ENCODE measurements at places on chromosomes 6 and 20.

- DNase-seq = no peak
Measured at GRCh38 chr6:15461127-15461944, 201.5 kb downstream of the DTNBP1 start.

DNA sequence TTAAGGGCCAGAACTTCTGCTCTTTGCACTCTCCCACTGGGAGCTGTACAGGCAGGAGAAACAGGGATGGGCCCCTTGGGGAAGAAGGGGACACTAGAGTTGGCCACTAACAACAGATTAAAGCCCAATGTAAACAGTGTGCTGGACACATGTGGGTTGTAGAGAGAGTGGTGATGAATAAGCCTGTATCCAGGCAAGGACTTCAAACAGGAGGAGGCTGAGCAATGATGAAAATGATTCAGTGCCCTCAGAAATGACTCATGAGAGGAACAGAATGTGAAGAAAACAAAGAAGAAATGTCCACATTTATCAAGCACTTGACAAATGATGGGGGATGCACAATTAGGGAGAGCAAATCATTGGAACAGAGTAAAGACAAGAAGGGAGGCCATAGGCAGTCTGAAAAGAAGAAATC lies 242.3 kb downstream of the TBX18 start:
- DNase-seq = no peak

DNA sequence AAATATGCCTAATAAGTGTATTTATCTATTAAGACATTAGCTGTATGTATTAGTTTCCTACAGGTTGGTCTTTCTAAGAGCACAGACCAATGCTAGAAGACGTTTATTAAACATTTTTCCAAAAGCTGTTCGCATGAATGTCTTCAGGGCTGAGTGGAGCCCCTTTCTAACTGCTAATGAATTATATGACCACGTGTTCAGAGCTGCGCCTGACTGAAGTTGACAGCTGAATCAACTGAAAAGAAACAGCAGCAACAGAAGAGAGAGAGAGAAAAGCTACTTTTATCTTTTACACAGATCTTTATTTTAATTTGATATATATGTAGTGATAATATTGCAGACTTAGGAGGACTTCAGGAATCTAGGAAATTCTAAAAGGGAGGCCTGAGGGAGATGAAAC lies 75.2 kb upstream of the ARID1B start:
- DNase-seq = no peak

DNA sequence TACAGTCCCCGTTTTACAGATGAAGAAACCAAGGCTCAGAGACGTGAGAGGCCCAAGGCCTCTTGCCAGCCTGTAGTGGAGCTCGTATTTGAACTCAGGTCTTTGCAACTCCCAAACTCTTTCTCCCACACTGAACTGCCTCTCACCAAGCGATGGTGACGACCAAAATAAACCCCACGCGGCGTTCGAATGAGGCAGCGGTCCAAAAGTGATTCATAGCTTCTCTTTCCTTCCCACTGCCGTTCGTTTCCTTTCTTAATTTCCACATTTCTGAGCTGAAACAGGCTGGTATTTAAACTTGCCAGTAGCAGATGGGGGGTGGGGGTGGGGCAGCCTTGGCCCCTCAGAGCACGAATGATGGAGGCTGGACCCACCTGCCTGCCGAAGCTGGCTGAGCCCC lies 252.9 kb upstream of the KCNG1 start:
- DNase-seq = no peak

DNA sequence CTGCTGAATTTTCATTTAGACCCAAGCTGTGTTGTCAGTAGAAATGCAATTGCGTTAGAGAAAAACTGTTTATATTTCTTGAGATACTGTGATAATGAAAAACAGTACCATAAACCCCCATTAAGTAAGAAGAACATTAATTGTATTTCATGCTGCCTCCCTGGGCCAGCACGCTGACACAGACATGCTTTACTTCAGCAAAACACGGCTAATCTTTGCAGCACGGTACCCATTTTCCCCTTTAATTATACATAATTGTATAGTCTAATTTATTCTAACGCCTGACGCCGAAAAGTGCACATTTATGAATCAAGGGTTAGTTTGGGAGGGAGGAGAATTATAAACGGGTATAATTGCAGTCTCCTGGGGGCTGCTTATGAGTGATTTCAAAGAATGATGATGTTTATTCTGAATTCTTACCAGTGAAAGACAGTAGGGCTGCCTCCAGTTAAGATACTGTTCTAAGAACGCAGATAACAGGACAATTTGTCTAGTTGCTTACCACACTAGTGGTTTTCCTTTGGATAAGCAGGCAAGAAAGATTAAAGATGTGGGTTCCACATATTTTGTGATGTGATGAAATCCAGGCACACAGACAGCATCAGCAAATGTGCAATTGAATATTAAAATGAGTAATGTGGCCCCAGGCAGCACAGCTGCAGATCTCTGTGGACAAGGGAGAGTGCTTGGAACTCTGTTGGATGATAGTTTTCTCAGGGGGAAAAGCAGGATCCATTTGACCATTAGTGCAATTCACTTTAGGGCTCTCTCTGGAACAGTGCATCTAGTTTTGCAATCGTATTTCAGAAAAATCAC lies 4.7 kb upstream of the SULF2 start:
- no peak for DNase-seq

DNA sequence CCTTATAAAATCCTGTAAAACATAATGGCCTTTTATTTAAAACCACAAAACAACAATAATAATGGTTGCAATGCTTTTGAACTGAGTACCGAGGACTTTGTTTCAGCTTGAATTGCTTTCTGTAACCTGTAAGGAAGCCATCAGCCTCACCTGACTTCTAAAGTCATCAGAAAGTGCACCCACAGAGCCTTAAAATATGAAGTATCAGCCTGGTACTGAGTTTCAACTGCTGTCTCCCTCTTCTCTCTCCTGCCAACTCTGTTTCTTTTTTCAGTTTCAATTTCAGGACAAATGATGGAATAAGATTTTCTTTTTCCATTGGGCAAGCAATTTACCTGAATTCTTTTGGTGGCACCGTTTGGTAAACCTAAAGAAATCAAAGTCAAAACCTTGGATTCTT lies 119.4 kb downstream of the PHACTR1 start:
- no peak for DNase-seq

- DNase-seq = no peak
Measured at GRCh38 chr6:155959898-155960495, 504.4 kb upstream of the NOX3 start.

DNA sequence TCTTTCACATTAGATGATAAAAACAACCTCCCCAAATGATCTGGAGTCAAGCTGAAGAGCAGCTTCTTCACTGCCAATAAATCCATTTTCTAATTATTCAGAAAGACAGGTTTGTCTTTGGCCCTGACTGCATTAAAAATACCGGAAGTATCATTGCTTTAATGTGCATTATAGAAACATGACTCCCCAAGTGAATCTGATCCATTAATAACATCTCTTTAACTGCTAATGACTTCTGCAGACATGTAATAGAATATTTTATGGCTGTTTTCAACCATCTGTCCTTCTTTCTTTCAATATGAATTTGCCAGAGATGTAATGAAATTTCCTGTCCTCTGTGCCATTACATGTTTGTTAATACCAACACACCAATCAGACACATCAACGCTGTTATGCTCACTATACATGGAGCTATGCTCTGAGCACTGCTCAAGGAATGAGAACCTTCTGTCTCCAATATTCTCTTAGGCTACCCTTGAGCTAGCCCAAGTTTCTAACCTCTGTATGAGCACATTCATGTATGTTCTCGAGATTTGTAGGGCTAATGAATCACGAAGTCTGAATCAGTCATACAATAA lies 87.8 kb downstream of the LYRM4 start:
- no peak for DNase-seq

DNA sequence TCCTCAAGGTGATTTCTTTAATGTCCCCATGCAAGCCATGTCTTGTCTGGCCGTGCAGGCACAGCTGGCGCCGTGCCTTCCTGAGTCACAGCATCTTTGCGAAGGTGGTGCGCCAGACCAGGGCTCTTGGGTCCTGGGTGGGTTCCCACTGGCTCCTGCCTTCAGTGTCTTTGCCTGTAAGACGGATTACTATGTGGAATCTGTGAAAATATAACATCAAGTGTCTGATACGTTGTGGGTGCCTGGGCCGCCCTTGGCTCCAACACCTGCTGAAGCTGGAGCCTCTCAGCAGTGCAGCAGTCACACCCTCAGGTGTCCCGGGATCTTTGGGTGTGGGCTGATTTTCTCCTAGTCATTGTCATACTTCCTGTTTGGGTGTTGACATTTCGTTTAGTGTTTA lies 3.2 kb downstream of the OSBPL2 start:
- DNase-seq = no peak

DNA sequence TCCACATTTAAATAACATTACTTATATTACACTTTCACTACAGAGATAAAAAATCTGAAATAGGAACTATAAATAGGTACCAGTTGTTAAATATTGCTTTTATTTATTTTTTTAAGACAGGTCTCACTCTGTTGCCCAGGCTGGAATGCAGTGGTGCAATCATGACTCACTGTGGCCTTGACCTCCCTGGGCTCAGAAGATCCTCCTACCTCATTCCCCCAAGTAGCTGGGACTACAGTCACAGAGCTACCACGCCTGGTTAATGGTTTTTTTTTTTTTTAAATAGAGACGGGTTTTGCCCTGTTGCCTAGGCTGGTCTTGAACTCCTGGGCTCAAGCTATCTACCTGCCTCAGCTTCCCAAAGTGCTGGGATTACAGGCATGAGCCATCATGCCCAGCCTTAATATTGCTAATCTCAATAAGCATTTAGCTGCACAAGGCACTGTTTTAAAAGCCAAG lies 17.3 kb downstream of the EEF1E1 start:
- DNase-seq = no peak

DNA sequence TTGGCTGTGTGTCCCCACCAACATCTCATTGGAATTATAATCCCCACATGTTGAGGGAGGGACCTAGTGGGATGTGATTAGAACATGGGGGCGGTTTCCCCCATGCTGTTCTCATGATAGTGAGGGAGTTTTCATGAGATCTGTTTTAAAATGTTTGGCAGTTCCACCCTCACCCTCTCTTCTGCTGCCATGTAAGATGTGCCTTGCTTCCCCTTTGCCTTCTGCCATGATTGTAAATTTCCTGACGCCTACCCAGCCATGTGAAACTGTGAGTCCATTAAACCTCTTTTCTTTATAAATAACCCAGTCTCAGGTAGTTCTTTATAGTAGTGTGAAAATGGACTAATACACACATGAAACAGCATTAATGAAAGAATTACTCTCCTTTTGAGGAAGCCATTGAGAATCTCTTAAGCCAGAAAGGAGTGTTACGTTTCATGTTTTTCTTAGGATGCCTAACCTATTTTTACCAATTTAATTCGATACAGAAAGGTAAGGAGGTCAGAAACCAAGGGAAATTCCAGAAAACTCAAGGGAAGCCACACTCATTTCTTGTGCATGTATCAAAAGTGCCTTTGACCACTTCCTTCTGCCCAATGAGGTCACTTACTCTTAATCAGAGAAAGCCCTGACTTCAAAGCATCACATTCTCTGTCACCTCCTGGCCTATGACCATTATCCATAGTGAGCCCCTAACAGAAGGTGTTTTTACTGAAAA lies 24.7 kb upstream of the HINT3 start:
- peak; percentile 19 for DNase-seq

- DNase-seq = peak; percentile 52
Measured at GRCh38 chr6:99746261-99746895, 139.7 kb downstream of the PRDM13 start.

DNA sequence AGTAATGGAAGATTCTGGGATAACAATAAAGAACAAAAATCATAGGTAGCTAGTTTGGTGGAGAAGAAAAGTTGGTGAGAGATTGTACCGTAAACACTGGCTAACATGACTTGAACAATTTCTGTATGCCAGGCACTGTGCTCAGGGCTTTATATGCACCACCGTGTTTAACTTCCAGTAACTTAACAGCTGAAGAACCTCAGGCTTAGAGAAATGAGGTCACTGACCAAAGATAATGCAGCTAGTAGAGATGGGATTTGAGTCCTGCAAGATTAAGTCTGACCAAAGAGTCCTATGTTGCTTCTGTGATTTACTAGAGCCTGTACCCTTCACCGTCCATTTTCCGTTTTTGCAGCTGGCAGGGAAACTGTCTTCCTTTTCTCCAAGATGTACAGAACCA lies 2.7 kb downstream of the CSTF1 start:
- DNase-seq = no peak

DNA sequence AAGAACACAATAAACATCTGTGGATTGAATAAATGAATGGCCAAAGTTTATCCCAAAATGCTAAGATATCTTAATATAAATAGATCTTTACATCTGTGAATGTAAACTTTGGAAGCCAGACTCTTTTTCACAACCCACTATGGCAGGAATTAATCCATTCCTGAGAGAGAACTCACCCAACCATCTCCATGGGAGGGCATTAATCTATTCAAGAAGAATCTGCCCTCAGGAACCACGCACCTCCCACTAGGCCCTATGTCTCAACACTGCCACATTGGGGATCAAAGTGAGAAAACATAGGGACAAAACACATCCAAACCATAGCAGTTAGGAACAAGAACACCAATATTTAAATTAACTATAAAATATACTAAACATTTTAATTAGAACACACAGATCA lies 3.4 kb downstream of the UBE3D start:
- DNase-seq = no peak

DNA sequence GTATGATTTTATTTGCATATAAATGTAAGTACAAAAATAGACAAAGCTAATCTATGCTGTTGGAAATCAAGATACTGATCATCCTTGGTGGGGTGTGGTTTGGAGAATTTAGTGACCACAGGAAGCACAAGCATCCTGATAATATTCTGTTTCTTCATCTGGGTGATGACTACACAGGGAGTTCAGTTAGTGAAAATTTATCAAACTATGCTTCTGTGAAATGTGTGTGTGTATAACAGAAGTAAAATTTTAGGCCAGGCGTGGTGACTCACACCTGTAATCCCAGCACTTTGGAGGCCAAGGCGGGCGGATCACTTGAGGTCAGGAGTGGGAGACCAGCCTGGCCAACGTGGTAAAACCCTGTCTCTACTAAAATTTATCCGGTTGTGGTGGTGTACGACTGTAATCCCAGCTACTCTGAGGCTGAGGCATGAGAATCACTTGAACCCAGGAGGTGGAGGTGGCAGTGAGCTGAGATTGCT lies 20.6 kb downstream of the ENPP3 start:
- DNase-seq = no peak

- no peak for DNase-seq
Measured at GRCh38 chr20:45873409-45874103, 7.5 kb upstream of the ZSWIM1 start.

GRCh38 chr6:35177596-35177995 lies 36.2 kb upstream of the SCUBE3 start:
- no peak for DNase-seq

- no peak for DNase-seq
Measured at GRCh38 chr6:130050230-130050629, 31.8 kb downstream of the L3MBTL3 start.

DNA sequence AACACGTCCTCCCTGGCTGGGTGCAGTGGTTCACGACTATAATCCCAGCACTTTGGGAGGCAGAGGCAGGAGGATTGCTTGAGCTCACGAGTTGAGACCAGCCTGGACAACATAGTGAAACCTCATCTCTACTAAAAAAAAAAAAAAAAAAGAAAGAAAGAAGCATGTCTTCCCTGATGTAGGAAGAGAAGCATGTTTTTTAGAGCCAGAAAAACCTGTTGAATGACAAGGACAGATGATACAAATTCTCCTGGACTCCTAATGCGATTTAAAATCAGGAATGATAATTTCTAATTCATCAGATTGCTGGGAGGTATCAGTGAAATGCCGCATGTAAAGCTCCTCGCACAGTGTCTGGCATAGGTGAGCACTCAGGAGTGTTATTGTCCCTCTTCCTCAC lies 23.7 kb upstream of the SEC63 start:
- no peak for DNase-seq

Data from immature natural killer cell (primary cell).